ENCODE measurements at places on chromosomes 6 and 20. TPM values are rescaled to one million over a fixed set of nuclear protein-coding genes. Genes with fewer than 3 reads are reported as not detected.

The FAM184A gene
- 12.1 TPM for total RNA-seq

- no peak for DNase-seq
Observed at GRCh38 chr6:19554356-19555225, 282.6 kb upstream of the ID4 start.

- no peak for DNase-seq
Observed at GRCh38 chr6:24961852-24962251, 26.1 kb upstream of the RIPOR2 start.

DNA sequence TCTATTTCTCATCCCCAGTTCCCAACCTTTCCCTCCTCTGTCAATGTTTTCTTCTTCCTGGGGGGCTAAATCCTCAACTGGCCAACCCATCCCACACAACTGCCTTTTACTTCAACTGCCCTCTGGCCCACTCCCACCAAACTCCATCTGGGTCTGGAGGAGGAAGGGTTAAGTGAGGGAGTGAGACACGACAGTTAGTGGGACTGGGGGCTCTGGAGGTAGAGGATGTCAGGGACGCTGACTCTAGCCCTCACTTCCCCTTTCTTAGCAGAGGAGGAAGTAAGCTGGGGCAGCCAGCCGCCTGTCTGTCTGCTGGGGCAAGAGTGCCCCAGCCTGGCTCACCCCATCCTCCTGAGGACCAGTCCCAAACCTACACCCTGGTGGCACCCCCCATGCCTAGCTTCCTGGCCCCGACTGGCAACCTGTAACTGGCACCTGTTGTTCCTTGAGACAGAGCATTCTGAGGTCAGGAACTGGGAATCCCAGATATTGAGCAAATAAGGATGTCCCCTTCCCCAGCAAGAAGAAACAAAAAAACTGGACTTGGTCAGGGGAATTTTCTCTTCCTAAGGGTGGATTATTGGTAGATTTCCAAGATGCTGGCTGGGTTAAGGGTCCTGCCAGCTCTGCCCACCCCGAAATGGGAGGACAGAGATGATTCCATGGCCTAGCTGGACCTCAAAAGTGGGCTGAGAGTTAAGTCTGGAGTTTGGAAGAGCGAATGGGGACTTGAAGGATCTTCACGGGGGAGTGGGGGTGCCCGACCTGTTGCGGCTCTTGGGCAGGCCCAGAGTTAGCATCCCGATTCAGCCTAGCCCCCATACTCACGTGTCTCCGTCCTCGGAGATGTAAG, 971 bp downstream of the NFKBIE start:
- DNase-seq = no peak

GRCh38 chr20:36273414-36274180, 32.5 kb upstream of the DLGAP4 start:
- DNase-seq = peak; percentile 41

DNA sequence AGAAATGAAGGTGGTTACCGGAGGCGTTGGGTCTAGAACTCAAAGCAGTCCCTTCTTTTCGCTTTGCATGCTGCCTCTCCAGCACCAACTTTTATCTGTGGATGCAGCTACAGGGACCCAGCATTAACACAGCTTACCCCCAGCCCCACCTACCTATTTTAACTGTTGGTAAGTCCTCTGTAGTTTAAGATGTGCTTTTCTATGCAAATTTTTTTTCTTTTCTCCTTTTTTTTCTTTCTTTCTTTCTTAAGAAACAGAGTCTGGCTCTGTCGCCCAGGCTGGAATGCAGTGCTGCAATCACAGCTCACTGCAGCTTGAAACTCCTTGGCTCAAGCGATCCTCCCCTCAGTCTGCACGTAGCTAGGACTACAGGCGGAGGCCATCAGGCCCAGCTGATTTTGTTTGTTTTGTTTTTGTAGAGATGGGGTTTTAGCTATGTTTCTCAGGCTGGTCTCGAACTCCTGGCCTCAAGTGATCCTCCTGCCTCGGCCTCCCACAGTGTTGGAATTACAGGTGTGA, 6.5 kb upstream of the USP45 start:
- no peak for DNase-seq

All from H1 (cell line).